ENCODE measurements at places on chromosomes 11 and 22.

DNA sequence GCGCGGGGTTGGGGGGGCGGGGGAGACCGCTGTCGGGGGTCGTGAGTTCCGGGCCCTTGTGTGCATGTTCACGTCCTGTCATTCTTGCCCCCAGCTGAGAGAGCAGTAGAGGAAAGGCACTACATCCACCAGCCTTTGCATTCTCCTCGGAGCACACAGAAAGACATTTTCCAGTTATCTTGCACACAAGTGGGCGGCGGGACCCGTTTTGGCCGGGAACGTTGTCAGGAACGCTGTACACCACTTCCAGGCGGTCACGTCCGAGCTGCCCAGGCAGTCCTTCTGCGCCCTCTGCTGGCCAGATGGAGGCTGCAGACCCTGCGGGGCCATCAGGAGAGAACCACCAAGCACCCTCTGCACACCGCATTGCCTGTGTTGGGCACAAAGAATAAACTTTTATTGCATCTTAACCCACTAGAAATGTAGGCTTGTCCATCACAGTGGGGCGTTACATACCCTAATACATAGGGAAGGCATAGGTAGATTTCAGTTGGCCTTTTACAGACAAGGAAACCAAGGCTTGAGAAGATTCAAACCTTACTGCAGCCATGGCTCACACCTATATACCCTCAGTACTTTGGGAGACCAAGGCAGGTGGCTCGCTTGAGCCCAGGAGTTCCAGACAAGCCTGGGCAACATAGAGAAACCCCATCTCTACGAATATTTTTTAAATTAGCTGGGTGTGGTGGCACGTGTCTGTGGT lies 2.8 kb upstream of the CDKN1C start:
- DNase-seq = peak; percentile 65

DNA sequence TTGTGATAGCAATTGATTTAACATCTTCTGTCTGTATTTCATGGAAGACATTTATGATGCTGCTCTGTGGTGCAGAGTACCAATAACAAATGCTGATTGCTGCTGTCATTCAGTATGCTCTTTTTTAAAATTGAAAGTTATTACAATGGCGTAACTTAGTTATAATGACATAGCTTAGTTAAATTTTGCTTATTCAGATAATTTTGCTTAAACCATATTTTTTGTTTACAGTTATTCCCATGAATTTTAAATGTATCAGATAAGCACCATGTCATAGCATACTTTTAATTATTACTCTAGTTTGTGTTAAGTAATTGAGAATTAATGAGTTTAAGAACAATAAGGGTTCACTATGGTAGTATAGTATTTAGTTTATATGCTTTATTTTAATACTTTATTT lies 15.5 kb downstream of the PRMT3 start:
- no peak for DNase-seq

DNA sequence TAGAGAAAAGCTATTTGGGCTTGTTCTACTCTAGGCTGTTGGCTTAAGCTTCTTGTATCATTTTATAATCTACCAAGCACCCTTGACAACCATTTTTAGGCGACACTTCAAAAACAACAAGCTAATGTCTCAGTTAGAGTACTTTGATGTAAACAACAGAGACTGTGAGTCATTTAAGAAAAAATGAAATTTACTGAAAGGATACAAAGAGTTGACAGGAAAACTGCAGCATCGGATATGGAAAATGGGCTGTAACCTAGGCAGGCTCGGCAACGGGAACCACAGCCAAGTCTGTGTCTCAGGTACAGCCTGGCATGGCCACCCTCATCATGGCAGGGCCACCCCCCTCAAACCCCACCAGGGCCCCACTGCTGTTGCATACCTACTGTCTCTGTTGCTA lies 4.4 kb upstream of the RNF169 start:
- DNase-seq = no peak

- DNase-seq = peak; percentile 99
Measured at GRCh38 chr11:57667736-57668433, at the start of gene ZDHHC5. Gene ZDHHC5 (plus strand): TSS chr11:57668114. CDS start chr11:57673091, 4,977 bp downstream.

GRCh38 chr22:26735019-26735409 lies 77.6 kb downstream of the MIAT start:
- DNase-seq = no peak

DNA sequence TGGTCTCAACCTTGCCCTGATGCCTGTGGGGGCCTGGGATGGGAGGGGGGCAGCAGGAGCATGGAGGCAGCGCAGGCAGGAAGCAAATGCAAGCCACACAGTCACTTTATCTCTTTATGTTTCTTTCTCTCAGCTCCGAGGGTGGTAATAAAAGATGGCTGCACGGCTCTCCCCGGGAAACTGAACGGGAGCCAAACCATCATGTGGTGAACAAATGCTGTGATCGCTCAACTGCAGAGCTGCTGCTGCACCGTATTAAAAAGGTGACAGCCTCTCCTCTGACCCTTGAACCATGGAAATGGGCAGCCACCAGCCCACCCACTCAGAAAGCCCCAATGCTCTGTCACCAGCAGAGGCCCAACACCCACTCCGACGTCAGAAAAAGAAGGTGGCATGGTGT lies 110.0 kb downstream of the TIMP3 start:
- DNase-seq = no peak

GRCh38 chr11:30617762-30618161 lies 31.6 kb upstream of the MPPED2 start:
- DNase-seq = no peak

DNA sequence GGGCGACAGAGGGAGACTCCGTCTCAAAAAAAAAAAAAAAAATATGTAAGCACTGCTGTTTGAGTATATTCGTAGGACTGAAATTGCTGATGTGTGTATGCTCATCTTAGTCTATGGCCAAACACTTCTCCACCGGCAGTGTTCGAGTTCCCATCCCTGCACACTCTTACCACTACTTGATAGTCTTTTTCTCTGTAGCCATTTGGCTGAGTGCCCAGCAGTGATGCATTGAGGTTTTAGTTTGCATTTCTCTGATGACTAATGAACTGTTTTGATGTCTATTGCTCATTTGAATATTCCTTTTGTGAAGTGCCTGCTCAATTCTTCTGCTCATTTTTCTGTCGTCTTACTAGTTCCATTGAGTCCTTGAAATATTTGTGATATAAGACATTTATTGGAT lies 1.9 kb downstream of the TIRAP start:
- DNase-seq = peak; percentile 93

GRCh38 chr22:37242395-37242918 lies 1.6 kb downstream of the RAC2 start:
- DNase-seq = no peak

DNA sequence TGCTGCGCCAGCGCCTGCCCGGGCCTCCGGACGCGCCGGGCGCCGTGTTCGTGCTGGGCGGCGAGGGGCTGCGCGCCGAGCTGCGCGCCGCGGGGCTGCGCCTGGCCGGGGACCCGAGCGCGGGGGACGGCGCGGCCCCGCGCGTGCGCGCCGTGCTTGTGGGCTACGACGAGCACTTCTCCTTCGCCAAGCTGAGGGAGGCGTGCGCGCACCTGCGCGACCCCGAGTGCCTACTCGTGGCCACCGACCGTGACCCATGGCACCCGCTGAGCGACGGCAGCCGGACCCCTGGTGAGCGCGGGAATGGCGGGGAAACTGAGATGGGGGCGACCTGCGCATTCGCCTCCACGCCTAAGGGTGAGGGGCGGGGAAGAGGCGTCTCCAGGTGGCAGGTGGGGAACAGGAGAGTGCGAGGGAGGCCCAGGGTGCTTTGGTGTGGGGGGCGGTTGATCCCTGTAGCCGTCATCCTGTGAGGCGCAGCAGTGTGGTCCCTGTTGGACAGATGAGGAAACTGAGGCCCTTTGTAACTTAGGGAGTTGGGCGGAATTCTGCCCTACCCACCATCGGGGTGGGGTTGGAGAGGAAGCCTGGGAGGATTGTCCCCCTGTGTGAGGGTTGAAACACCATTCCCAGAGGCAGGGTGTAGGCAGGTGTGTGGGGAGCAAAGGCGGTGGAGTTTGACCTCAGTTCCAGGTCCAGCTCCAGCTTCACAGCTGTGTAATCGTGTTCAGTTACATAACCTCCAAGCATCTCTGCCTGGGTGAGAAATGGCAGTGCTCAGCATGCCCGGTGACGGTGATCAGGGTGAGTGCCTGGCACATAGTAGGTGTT lies 758 bp downstream of the PDXP start:
- no peak for DNase-seq

- no peak for DNase-seq
Measured at GRCh38 chr22:39900306-39901227, at the start of gene GRAP2. Gene GRAP2 (plus strand): TSS chr22:39901084. CDS start chr22:39947107, 46,023 bp downstream.

- DNase-seq = no peak
Measured at GRCh38 chr11:97107604-97108003, 717.8 kb downstream of the JRKL start.

DNA sequence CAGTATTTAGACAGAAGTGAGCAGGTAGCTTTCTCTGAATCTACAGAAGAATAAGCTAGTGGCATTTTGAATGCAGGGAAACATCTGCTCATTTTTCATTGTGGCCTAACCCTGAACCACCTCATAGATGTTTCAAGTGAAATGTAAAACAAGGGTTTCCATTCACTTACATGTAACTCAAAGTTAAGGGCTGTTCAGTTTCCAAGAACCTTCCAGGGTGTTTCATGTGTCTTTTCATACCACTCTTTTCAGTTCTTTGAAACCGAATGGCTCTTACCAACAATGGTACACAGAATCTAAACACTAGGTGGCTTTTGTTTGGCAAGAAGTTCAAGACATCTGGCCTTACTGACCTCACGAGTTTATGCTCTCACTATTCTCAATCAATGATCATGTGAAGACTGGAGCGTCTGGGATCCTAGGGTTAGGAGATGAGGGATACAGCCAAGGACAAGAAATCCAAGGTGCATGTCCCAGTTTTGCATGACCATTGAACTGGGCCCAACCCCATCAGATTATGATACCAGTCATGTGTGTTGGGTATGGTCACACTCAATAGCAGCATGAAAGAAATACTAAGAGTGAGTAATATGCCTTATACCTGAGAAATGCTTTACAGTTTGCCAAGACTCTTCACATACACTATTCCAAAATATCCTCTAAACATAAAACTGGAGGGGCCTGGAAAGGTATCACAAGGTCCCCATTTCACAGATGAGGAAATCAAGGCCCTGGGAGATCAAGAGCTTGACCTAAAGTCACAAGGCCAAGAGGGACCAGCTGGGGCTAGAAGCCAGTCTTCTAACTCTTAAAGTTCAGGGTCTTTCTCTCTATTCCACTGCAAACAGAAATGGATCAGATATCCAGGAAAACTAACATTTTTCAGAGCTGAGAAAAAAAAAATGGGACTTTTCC lies 92.7 kb downstream of the ETS1 start:
- no peak for DNase-seq

- peak; percentile 64 for DNase-seq
Measured at GRCh38 chr11:113474362-113475159, 637 bp downstream of the DRD2 start.

GRCh38 chr11:74932797-74933196 lies 16.1 kb downstream of the XRRA1 start:
- DNase-seq = peak; percentile 43

- DNase-seq = peak; percentile 8
Measured at GRCh38 chr11:91396236-91397133, 828.1 kb upstream of the FAT3 start.

DNA sequence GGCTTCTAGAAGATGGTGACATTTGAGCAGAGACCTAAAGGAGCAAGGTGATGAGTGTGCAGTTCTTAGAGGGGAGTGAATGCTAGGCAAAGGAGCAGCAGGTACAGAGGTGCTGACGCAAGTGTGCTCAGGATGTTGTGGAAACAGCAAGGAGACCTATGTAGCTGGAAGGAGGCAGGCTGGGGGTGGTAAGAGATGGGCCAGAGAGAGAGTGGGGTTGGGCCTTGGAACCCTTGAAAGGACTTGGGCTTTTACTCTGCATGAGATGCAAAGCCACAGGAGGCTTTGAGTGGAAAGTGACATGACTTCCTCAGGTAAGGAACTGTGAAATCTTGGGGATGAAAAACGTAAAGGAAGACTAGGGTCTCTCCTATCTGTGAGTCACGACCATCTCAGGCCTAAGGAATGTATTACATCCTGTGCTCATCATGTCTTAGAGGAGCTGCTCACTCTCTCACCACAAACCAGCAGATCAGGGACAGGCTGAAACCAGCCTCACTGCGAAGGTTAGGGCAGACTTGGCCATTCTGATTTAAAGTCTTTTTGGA lies 65.4 kb downstream of the MICAL2 start:
- DNase-seq = peak; percentile 81

DNA sequence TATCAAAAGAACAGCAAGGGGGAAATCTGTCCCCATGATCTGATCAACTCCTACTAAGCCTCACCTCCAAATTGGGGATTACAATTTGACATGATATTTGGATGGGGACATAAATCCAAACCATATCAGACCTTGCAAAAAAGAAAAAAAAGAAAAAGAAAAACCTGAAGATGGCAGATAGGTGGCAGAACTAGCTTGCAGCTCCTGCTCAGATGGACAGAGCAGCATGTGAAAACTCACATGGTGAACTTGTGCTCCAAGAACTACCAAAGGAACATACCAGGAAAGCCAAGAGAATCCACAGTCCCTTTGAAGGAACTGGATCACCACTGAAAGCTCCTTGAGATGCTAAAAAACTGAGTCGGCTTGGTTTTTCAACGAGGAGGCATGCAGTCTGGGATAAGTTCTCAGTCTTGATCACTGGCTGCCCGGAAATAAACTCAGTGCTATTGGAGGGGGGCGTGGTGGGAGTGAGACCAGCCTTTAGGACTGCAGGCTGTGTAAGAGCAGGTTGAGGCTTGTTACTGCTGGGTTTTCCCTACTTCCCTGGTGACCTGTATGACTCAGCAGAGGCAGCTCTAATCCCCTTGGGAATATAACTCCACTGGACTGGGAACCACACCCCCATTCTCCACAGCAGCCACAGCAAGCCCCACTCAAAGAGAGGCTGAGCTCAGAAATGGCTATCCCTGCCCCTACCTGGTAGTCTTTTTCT lies 358.3 kb upstream of the ARHGAP42 start:
- no peak for DNase-seq

DNA sequence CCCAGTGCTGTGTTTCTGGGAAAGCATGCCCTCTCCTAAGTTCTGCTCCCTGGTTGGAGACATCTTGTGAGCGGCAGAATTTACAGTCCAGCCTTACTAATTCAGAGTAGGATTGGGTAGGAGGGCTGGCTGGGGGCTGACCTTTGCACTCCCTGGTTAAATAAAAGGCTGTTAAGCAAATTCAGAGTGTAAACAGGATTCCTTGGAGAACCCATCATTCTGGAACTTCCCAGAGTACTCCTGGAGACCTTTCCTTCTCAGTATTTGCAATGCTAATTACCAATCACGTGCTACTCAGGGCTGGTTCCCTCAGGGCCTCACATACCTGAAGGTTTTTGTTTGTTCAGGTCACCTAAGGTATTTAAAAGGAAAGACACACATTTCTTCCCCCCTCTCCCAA lies 340.2 kb downstream of the TBC1D22A start:
- no peak for DNase-seq

DNA sequence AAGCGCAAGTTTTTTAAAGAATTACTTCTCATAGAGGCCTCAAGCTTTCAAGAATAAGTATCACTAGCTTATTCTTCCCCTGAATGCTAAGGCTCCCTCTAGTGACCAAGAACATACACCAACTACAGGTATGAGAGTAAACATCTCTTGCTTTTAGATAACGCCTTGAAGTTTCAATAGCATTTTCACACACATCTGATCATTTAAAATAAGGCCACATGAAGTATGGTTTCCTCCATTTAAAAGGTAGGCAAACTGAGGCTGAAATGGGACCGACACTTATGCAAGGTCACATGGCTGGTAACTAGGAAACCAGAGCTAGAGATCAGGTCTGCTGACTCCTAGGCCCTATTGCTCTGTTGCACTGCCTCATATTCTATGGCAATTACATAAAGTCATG lies 66.5 kb downstream of the CCDC34 start:
- DNase-seq = no peak

GRCh38 chr11:134024420-134025081 lies 44.3 kb upstream of the JAM3 start:
- DNase-seq = no peak

Measured in fibroblast of skin of left quadriceps (primary cell).